ENCODE measurements at places on chromosomes 7 and 10. TPM values are rescaled to one million over a fixed set of nuclear protein-coding genes. Genes with fewer than 3 reads are reported as not detected.
A peak's percentile ranks its signal among the peaks of the same experiment; 100 is the strongest.

GRCh38 chr7:44292876-44293560, 32.4 kb downstream of the CAMK2B start:
- DNase-seq = peak; percentile 1

- no peak for DNase-seq
Measured at GRCh38 chr7:72058579-72058978, 353.6 kb downstream of the CALN1 start.

FXYD4 gene
- not detected for total RNA-seq

GRCh38 chr7:143735962-143736361, 21.5 kb downstream of the CTAGE6 start:
- no peak for DNase-seq

RET gene
- total RNA-seq = 2.7 TPM

Data from neural progenitor cell (in vitro differentiated cells).